ENCODE measurements at places on chromosomes 1 and 21.

DNA sequence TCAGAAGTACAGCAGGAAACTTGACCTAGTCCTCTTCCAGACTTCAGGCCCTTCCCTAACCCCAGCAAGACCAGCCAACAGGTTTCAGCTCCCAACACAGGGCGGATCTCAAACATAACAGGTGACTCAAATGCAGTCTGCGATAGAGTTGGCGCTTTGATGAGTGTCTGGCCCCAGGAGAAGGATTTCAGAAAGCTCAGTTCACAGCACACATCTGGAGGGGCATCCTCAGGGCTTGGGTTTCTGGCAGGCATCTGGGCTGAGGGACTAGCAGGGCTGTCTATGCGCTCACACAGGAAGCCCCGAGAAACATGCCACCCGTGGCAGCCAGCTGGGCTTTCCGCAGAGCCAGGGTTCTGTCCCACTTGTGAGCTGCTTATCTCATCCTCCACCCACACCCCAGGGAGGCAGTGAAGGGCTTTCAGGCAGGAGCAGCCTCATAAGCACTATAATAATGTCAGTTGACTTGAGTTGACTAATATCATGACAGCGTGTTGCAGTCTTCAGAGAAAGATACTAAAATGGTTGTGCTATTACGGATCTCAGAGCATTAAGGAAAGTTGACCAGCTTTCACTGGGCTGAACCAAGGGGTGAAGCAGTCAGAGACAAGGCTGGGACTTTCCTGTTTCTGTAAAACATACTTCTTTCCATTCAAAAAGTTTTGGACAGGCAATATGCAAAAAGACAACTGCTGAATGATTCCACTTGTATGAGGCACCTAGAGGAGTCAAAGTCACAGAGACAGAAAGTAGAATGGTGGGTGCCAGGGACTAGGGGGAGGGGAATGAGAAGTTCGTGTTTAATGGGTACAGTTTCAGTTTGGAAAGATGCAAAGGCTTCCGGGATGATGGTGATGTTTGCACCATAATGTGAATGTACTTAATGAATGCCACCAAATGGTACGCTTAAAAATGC lies 233.0 kb upstream of the IRF2BP2 start:
- DNase-seq: no peak

GRCh38 chr1:206684003-206684402 lies 702 bp upstream of the MAPKAPK2 start:
- no peak for DNase-seq

DNA sequence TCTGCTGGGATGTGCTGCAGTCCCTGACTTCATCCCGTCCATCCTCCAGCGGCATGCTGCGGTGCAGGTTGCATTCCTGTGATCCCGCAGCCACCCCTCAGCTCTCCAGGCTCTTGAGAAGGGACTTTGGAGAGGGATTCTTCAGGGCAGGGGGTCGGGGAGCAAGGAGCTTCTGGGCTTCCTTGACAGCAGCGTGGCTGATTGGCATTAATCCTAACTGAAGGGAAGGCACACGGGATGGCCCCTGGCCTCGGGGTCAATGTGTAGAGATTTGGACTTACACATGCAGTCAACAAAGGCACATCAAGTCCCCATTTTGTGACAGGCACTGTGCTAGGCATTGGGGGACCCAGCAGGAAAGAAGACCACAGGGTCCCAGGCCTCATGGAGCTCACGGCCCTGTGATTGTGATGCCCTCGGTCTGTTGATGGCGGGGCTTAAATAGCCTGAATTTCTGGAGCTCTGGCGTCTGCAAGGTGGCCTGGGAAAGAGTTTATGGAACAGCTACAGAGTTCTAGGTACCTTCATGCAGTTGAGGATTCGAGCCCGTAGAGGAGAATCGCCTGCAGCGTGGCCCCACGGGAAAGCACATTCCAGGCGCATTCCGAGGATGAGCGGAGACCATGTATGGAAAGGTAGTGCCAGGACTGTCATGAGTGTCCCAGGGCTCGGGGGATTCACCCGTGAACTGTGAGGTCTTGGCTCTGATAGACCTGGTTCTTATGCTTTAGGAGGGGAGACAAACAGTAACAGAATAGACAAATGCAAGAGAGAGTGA lies 20.1 kb downstream of the PSEN2 start:
- DNase-seq: no peak

DNA sequence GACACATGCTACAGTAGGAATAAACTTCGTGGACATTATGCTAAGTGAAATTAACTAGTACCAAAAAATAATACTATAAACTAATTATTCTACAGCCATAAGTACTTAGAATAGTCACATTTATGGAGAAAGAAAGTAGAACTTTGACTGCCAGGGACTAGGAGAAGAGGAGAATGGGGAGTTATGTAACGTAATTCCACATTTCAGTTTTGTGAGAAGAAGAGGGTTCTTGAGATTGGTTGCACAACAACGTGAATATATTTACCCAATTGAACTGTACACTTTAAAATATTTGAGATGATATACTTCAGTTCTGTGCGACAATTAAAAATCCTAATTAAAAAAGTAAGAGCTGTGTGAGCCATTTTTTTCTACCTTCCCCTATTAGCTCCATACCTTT lies 1412.9 kb downstream of the PLA2G4A start:
- DNase-seq: no peak

- no peak for DNase-seq
Observed at GRCh38 chr21:36551731-36552433, 72.0 kb upstream of the CLDN14 start.

- peak; percentile 95 for DNase-seq
Observed at GRCh38 chr1:56578963-56579875, at the start of gene PLPP3. Gene PLPP3, minus strand, starts transcription at chr1:56579563. Its CDS starts 547 bp downstream, at chr1:56579016.

DNA sequence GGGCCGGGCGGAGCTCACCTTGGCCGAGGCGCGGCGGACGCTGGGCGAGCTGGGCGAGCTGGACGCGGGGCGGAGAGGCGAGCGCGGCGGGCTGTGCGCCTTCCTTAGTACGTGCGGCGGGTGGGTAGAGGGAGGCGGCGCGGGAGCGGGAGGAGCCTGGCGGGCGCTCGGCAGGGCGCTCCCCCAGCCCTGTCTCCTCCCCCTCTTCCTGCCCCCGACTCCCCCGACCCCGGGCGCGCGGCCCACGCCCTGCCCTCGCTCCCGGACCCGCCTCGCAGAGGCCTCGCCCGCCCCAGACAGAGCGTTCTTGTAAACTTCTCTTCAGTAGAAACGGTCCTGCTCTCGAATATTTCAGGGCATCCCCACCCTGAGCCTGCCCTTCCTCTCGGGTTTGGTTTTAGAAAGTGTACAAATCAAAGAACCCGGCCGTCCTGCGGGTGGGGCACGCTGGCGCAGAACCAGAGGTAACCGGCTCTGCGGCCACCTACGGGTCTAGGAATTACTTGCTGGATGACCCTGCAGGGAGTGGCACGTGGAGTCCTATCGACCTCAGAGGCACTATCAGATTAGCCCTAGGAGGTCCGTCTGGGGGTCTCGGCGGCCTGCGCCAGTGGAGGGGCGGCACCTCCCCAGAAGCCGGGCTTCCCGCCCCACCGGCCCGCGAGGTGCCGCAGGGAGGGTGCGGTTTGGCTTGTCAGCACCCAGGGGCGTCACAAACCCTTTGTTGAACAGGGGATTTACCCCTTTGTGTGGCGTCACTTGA lies at the start of gene S100A10:
TSS of gene S100A10 (minus strand) at position 126 of the 763 bp plus-strand sequence. CDS start 7,629 bp downstream, outside the sequence.
- DNase-seq: peak; percentile 82

GRCh38 chr1:206986885-206987284 lies 16.6 kb upstream of the FCAMR start:
- no peak for DNase-seq

GRCh38 chr1:27237112-27237511 lies 2.7 kb downstream of the WDTC1 start:
- DNase-seq: no peak
